ENCODE measurements at places on chromosomes 1 and 21.

DNA sequence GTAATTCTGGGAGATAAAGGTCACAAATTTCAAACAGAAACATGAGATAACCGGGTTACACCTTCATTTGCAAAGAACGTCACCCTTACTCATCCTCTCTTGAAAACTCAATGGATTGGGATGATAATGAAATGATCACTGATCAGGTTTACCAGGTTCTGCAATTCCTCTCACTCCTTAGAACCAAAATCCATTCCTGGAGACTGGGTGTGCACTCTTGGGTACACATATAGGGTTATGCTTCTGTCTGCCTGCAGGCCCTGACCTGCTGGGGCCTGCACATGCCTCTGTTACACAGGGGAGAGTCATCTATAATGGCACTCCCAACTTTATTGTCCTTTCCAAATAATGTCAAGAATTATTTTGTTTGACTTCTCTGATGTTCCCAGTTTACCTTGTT lies 8.3 kb downstream of the SUSD4 start:
- no peak for DNase-seq

- no peak for DNase-seq
Measured at GRCh38 chr1:159088546-159089183, 12.1 kb upstream of the AIM2 start.

DNA sequence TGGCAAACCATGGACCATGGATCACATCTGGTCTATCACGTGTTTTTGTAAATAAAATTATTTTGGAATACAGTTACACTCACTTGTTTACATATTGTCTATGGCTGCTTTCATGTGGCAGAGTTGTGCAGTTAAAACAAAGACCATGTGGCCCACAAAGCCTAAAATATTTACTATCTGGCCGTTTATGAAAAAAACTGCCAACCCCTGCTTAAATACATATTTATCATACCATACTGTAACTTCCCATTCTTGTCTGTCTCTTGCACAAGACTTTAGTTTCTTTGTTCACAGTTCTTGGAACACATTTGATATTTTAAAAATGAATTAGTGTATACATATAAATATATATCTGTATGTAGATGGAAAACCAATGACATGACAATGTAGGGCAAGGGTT lies 141.5 kb downstream of the PAPPA2 start:
- DNase-seq = no peak

DNA sequence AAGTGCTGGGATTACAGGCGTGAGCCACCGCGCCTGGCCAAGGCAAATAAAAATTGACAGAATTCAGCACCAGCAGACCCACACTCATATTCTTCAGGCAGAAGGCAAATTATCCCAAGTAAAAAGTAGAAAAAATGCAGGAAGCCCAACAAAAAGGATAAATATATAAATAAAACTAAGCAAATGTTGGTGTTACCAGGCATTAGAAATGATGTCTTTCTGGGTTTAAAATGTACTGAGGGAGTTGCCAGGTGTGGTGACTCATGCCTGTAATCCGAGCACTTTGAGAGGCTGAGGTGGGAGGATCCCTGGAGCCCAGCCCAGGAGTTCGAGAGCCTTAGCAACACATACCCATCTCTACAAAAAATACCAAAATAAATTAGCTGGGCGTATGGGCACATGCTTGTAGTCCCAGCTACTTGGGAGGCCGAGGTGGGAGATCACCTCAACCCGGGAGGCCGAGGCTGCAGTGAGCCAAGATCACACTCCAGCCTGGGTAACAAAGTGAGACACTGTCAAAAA lies 6.3 kb downstream of the INTS11 start:
- peak; percentile 85 for DNase-seq

GRCh38 chr1:153742411-153743142 lies 14.7 kb downstream of the INTS3 start:
- DNase-seq = no peak

GRCh38 chr21:39429445-39429844 lies 16.1 kb downstream of the LCA5L start:
- DNase-seq = no peak

DNA sequence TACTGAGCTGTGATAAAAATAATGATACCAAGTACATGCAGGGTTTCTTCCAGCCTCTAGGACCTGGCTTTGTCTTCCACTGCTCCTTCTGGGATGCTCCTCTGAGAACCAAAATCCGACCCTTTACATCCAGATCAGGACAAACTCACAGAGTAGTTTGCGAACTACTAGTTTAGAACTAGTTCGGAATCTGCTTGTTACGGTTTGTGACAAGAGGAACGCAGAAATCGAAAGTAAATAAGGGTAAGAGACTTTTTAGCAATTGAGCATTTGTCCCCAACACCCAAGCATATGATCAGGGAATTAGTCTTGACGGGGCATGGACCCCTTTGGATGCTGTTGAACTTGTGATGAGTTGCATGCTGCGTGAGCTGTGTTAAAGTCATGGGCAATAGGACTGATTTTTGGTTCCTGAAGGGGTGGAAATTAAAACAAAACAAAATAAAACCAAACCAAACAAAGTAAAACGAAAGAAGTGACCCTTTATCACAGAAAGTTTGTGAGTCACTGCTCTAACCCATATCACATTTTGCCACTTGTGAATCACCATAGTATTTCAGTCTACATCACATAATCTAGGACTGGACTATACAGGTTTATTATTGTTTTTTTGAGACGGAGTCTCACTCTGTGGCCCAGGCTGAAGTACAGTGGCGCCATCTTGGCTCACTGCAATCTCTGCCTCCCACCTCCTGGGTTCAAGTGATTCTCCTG lies 35.7 kb upstream of the ERRFI1 start:
- DNase-seq = no peak

DNA sequence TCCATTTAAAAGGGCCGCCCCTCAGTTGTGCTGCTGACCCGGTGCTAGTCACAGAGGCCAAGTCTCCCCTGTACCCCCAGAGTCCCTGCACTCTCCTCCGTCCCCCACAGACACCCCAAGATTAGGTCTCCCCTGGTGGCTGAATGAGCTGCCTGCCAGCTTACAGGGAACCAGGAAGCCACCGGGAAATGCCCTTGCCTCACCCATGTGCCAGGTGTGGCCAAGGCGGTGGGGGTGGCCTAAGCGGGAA lies 32.7 kb downstream of the HSPG2 start:
- peak; percentile 85 for DNase-seq

GRCh38 chr1:212256369-212256768 lies 28.8 kb upstream of the PPP2R5A start:
- DNase-seq = peak; percentile 51

- DNase-seq = no peak
Measured at GRCh38 chr21:16773206-16773605, 739.6 kb upstream of the CXADR start.

GRCh38 chr1:84888753-84889152 lies 4.3 kb downstream of the LPAR3 start:
- no peak for DNase-seq

DNA sequence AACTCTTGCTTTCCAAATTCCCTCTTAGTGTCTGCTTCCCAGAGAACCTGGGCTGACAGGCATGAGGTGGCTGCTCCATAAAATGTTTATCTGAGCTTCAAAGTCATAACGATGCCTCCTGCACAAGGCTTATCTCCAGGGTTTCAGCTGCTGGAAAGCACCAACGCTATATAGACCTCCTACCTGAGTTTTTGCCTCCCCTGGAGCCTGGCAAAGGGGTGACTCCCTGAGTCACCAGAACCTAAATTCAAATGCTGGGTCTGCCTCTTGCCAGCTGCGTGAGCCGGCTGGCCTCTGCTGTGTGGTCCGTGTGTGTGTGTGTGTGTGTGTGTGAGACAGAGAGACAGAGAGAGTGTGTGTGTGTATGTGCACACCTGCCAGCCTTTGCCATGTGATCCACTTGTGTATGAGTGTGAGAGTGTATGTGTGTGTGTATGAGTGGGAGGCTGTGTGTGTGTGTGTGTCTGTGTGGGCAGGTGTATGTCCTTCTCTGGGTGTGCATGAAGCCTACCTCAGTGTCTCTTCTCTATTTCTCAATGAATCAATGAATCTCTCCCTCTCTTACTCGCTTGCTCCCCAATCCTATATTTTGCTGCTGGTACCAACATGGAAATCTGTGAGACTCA lies 714.9 kb downstream of the MATN1 start:
- DNase-seq = no peak

DNA sequence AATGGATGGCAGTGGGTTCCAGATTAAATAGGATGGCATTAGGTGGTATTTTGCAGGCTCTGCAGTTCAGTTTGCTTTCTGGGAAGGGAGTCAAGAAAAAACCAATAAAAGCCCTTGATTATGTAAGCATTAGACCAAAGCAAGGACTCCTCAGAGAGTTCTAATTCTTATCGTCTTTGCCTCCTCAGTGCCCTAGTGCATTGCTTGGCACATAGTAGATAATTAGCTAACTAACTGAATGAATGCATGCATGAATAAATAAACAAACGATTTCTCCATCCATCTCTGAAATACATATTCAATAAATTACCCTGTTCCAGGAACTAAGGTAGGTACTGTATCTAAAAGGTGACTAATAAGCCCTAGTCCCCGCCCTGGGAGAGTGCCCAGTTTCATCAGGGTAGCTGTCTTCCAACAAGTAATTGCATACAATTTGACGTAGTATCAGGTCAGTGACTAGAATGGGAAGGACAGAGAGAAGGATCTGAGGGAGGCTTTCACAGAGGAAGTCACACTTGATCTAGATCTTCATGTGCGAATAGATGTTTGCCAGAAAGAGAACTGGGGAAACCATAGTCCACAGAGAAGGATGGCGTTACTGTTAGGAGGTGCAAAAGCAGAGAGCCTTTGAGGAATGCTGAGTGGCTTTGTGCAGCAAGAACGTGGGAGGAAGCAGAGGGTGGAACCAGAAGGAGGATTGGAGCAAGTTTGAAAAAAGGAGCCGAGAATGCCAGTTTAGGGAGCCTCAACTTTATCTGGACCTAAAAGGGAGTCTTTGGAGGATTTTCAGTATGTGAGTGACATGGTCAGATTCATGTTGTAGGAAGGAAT lies 111.4 kb downstream of the TBX19 start:
- no peak for DNase-seq

DNA sequence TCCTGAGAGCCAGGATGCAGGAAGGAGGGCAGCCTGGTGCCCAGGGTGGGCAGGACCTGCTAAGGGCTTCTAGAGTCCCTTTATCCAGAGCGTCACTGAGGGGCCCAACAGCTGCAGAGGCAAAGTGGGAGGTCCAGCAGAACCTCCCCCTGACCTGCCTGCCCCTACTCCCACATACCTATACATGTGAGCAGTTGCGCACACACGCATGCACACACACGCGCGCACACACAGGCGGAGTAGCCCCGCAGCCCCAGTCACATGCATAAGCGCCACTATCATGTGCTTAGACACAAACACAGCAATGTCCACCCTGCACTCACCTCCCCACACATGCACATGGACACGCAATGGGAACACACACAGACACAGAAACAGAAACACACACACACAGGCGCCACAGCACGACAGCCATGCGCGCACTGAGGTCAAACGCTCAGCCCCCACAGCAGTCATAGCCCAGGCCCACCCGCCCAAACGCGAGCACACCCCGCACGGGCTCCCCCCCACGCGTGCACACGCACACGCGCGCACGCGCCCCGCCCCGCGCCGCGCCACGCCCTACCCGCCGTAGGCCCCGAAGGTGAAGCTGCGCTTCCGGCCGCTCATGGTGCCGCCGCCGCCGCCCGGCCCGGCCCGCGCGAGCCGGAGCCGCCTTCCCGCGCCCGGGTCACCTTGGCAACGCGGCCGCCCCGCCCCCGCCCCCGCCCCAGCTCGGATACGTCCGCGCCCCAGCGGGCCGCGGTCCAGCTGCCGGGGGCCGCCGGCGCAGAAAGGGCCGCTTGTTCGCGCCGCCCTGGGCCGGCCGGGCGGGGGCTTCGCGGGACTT lies 17.7 kb downstream of the RAP1GAP start:
- DNase-seq = no peak

GRCh38 chr1:172401892-172402291 lies 18.6 kb upstream of the C1orf105 start:
- DNase-seq = no peak

DNA sequence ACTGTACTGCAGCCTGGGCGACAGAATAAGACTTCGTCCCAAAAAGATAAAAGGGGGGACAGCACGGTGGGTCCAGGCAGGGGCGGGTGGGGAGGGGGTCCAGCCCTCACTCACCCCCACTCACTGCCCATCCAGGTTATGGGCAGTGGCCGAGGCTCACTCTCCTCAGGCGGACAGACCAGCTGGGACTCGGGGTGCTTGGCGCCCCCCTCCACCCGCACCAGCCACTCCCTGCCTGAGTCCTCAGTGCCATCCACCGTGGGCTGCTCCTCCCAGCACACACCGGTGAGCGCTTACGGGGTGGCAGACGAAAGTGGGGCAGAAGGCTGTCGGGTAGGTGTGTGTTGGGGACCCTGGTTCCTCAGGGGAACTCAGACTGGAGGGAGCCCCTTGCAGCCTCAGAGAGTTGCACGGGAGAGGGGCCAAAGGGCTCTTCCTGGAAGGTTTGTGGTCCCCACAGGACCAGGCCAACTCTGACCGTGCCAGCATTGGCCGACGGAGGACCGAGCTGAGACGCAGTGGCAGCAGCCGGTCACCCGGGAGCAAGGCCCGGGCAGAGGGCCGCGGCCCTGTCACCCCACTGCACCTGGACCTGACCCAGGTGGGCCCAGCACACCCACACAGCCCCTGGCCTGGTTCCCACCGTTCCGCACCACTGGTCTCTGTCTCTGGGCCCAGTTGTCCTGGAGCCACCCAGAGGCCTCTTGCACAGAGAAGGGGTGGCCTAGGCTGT lies 6.6 kb downstream of the PLEKHN1 start:
- DNase-seq = no peak

Data from Peyer's patch (tissue), 4 donors.